NCI-H1417 treated with DMSO at 0.1 percent for 48 hours (cell line): ENCODE measurements at places on chromosomes 11 and 22.

- no peak for DNase-seq
These were observed at the start of gene RASSF10 for GRCh38 chr11:13008625-13009475. Gene RASSF10, plus strand, starts transcription at chr11:13009316. Its CDS starts 261 bp downstream, at chr11:13009577.

DNA sequence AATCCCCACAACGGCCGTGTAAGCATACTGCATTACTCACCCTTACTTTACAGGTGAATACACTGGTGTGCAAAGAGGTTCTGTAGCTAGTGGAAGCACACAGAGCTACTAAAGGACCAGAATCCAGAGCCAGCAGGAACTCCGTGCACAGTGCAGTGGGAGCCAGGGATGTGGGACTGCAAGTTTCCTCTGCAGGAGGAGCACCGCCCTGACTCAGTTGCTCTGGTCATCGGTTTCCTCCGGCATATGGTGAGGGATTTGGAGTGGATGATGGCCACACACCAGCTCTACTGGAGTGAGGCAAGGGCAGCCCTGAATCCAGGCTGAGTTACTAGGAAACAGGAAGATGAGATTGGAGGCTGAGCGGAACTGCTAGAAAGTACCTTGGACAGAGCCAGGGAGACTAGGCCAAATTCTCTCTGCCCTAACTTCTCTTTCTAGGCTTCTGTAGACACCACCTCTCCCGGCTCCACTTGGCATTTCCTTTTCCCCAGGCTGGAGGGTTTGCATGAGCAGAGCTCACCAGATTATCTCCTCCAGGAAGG is 18.2 kb upstream of the C22orf42 start:
- no peak for DNase-seq

GRCh38 chr22:32075997-32076760 is 33.1 kb downstream of the SLC5A1 start:
- no peak for DNase-seq

DNA sequence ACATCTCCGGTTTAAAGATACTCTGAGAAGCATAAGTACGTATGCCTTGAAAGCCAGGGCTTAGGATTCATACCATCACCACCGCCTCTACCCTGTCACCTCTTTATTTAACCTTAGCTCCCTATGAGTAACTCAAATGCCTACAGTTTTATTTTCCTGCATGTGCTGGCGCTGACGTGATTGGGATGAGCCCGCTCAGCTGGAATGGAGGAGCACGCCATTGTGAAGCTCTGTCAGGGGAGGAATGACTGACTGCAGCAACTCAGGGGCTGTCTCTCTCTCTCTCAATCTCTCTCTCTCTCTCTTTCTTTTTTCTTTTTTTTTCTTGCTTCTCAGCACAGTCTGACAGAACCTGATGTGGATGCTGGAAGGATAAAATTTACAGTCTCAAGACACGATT is 12.4 kb downstream of the CAVIN3 start:
- DNase-seq = no peak

DNA sequence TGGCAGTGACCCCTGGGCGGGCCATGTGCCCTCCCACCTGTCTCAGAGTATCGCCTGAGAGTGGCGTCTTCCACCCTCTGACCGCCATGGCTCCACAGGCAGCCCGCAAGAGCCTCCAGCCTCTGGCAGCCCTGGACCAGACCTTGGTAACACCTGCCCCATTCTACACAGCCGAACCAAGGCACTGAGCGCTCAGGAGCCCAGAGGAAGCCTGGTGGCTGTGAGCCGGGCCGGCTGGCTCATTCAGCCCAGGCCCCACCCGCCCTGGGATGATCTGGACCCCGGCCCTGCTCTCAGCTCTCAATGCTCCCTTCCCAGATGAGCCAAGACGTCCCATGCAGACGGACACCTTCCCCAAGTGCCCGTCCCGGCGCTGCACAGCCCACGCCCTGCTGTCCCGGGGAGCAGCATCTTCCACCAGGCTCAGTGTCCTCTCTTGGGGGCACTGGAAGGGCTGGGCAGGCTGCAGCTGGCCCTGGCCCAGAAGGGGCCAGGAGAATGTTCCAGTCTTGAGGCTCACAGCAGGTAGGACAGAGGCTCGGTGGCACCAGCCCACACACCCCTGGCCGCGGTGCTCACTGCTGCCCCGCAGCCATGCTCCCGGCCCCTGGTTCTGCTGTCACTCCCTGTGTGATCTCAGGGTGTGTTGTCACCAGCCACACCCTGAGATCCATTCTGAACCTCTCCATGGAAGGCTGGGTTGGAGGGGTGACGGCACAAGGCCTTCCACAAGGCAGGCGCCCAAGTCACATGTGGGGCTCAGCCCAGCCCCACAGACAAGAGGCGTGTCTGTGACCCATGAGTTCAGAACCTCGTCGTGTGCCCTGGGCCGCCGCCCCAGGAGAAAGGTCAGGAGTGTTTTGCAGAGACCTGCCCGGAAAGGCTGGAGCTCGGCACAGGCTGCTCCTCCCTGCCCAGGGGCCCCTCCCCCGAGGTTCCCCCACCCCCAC is 24.2 kb upstream of the PPARA start:
- DNase-seq = no peak

DNA sequence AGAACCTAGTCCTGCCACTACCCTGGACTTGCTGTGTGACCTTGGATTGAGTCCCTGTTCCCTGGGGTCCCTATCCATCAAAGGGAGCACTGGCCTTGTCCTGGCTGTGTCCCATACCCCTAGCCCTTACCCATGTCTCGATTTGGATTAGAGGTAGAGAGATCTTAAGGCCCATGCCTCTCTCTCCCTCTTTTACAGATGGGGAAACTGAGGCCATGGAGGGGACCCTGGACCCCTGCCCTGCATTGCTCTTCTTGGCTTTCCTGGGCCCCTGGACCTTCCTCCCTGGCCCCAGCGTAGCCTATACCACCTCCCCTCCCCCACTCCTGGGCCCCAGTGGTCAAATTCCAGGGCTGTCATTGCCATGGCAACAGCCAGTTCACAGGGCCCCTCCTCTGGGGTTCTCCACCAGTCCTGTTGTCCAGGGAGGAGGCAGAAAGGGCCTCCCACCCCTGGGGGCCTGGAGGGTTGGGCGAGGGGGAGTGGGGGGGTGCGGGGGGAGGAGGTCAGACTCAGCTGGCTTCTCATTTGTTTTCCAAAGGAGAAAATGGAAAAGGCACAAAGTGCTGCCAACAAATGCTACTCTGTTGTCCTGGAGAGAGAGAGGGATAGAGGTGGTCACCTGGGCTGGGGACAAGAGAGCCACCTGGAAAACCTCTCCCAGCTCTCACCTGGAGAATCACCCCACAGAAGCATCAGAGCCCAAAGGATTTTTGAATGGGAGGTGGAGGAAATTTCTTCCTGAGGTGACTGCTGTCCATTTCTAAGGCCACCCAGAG is 23.3 kb downstream of the ARHGEF17 start:
- DNase-seq = no peak

DNA sequence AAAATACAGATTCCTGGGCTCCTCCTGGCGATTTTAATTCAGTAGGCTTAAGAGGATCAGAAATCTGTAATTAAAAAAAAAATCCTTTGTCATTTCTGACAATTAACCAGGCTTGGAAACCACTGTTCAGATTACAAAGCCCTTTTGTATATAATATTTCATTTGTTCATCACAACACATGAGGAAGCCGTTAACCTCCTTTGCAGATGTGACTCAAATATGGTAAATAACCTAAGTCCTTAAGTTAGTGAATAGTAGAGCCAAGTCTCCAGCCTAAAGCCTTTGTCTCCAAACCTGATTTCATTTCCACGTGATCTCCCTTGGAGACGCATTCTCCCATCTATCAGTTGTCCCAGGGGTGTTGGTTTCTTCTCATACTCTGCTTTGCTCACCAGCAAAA is 67.6 kb downstream of the UBASH3B start:
- no peak for DNase-seq

DNA sequence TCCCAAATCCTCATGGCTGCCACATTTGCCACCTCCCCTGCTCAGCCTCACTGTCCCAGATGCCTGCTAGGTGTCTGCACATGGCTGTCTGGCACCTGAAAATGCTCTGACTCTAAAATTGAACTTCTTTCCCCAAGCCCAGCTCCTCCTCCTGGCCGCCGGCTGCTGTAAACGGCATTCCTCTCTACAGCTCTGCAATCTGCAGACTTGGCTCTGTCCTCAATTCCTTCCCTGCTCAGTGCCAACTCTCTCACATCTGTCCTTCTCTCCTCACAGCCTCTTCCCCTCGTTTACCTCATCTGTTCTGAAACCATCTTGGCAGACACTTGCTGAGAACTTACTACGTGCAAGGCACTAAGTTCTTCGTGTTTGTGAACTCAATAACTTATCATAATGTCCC is 169.4 kb upstream of the SYT13 start:
- no peak for DNase-seq

GRCh38 chr11:83019888-83020579 is 51.7 kb downstream of the RAB30 start:
- no peak for DNase-seq

- DNase-seq = no peak
These were observed 13.2 kb upstream of the PAFAH1B2 start for GRCh38 chr11:117130879-117131278.

- DNase-seq = no peak
These were observed 511 bp downstream of the DGKZ start for GRCh38 chr11:46347637-46348311.

- no peak for DNase-seq
These were observed 1455.3 kb downstream of the BRD1 start for GRCh38 chr22:48372390-48372789.

DNA sequence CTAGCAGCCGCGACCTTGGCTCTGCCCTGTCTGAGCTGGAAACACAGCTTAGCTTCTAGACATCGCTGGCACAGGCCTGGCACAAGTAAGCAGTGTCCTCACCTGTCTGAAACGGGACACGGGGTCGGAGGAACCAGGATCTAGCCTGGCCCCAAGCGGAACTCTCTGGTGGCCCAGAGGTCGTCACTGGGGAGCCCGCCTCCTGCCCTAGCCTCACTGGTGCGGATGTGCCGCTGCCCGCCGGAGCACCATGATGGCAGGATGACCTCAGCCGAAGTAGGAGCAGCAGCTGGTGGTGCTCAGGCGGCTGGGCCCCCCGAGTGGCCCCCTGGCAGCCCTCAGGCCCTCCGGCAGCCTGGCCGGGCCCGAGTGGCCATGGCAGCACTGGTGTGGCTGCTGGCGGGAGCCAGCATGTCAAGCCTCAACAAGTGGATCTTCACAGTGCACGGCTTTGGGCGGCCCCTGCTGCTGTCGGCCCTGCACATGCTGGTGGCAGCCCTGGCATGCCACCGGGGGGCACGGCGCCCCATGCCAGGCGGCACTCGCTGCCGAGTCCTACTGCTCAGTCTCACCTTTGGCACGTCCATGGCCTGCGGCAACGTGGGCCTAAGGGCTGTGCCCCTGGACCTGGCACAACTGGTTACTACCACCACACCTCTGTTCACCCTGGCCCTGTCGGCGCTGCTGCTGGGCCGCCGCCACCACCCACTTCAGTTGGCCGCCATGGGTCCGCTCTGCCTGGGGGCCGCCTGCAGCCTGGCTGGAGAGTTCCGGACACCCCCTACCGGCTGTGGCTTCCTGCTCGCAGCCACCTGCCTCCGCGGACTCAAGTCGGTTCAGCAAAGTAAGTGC is 871 bp downstream of the SLC35E4 start:
- DNase-seq = no peak

GRCh38 chr11:72577271-72577721 is 96.9 kb downstream of the PDE2A start:
- DNase-seq = no peak

GRCh38 chr11:109648804-109649203 is 226.8 kb downstream of the C11orf87 start:
- no peak for DNase-seq

- DNase-seq = no peak
These were observed 23.8 kb downstream of the KCNJ1 start for GRCh38 chr11:128843198-128843785.

GRCh38 chr11:20084921-20085814 is 75.1 kb downstream of the DBX1 start:
- no peak for DNase-seq

DNA sequence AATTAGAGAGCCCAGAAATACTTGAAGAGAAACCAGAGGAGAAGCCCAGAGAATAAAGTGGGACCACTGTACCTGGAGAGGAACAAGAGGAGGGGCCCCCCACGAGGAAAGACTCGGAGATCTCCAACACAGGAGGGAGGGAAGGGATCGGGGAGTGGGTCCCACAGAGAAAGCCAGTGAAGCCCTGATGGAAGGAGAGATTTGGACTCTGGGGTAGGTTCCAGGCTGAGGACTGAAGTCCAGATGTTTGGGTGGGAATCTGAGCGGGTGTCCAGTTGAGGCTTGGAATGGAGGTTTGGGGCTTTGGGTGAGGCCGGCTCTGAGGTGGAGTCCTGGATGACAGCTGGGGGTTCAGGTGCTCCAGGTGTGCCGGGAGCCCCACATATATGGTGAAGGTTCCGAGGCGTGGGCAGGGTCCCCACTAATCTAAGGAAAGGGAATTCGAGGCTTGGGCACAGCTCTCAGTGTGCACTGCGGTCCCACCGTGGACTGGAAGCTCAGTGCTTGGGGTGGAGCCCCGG is 32.6 kb downstream of the PDE2A start:
- DNase-seq = no peak

- DNase-seq = no peak
These were observed 406.6 kb upstream of the ANO3 start for GRCh38 chr11:25925359-25925758.

DNA sequence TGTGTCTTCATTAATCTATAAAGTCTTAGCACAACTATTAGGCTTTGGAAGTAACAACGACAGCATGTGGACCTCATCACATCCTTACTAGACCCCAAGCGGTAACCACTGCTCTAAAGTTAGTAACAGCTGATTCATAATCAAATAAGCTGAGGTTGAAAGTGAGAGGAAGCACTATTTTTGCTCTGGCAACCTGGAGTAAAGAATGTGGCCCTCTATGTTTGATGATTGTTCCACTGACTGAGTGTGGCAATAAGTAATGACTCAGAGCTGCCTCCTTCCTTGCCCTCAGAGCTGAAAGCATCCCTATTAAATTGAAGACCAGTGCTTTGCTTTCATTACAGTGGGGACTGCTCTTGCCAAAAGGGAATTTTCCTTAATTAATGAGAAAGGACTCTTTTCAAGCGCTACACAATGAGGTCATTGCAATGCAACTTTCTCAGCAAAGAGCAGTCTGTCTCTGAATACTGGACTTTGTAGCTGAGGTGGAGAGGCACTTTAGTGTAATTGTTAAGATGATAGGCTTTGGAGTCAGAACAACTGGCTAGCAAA is 906.1 kb upstream of the RAG2 start:
- no peak for DNase-seq

GRCh38 chr11:103850419-103851165 is 185.8 kb upstream of the DDI1 start:
- DNase-seq = no peak

DNA sequence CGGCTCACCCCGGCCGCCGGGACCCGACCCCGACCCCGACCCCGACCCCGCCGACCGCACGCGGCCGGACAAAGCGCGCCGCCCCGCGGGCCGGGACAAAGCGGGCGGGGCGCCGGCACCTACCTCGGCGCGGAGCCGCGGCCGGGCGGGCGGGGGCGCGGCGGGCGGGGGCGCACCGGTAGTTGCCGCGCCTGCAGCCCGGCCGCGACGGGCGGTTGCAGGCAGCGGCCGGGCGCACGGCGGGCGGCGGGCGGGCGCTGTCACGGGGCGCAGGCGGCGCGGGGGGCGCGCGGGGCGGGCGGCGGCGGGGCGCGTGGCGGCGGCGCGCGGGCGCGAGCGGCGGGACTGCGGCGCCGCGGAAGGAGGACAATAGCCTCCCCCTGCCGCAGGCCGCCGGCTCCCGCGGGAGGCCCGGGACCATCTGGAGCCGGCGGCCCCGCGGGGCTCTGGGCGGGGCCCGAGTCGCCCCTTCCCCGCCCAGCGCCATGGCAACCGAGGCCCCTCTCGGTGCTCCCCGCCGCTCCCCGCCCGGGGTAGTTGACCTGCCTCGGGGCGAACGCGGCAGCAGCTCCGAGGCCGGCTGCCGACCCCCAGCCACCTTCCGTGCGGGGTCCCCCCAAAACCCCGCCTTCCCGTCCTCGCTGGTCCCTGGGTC is 851 bp downstream of the SPTBN2 start:
- DNase-seq = no peak

- peak; percentile 52 for DNase-seq
These were observed 1.8 kb upstream of the MARK2 start for GRCh38 chr11:63837027-63837688.
